CD14-positive monocyte (primary cell): ENCODE measurements at places on chromosomes 4 and X.

- no peak for DNase-seq
Observed at GRCh38 chr4:7334521-7335275, 100.0 kb downstream of the PSAPL1 start.

- no peak for DNase-seq
Observed at GRCh38 chr4:159117564-159117963, 14.7 kb downstream of the RAPGEF2 start.

- DNase-seq: no peak
Observed at GRCh38 chr4:74054483-74055047, 16.1 kb upstream of the CXCL3 start.

- no peak for DNase-seq
Observed at GRCh38 chrX:38654302-38654701, 93.0 kb downstream of the TSPAN7 start.
